CD8-positive, alpha-beta T cell (primary cell): ENCODE measurements at places on chromosomes 6 and 20.

DNA sequence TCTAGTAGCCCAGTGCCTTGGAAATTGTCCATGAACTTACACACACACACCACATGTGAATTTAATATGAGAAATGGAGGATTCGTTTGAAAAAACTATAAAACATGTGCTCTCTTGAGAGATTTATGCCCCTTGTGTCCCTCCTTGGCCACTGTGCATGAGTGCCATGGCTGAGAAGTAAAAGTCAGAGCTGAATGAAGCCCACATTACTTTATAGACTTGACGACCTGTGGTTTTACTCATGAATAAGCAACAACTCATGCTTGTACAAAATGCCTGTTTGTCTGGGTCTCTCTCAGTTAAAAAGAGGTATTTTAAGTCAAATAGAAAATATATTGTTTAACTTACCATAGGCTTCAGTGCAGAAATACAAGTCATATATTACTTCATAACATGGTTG, 102.7 kb downstream of the KCNQ5 start:
- no peak for DNase-seq

- DNase-seq: no peak
These were observed 34.2 kb downstream of the RBM38 start for GRCh38 chr20:57425150-57426013.

DNA sequence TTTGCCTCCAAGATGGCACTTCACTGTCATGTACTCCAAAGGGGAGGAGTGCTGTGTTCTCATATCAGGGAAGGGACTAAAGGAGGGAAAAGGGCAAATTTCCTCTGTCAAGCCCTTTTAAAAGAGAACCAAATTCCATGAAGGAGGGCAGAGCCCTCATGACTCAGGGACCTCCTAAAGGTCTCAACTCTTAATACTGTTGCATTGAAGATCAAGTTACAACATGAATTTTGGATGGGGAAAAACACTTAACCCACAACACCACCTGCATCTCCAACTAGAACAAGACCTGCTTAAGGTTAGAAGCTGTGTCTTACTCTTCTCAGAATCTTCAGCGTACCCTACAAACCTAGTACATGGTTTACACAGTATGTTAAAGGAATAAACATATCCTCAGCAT, 23.7 kb upstream of the FBXO30 start:
- no peak for DNase-seq

DNA sequence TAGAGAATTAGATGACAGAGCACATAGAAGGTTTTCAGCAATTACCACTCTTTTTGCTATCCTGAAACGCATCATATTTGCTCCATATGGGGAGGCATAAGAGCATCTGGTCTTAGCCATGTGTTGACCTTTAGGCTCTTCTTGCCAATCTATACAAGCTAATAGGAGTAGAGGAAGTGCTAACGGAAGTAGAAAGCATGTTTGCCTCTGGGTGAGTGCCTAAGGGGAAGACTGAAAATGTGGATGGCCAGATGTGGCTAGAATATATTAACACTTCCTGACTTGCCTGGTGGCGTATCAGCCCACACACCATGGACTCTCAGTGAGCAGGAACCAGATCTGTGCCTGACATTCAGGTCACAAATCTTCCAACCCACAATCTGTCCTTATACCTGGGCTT, 136.3 kb downstream of the LRRC1 start:
- DNase-seq: no peak

- DNase-seq: no peak
These were observed 56.6 kb downstream of the BPIFB1 start for GRCh38 chr20:33339515-33340058.

DNA sequence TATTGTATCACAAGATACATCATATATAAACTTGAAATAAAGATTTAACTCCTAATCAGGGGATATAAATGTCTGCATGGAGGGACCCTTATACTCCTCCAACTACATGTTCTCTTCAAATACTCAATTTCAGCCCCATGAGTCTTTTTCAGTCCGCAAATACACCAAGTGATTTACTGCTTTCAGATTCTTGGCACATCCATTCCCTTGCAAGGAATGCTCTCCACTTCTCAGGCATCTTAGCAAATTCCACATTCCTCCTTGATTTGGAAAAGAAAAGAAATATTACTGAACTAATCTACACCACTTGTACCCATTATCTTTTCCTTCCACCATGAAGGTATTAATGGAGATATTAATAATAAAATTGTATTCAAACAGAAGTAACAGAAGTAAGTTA, 999.4 kb upstream of the GJE1 start:
- no peak for DNase-seq
